NCI-H82 (cell line): ENCODE measurements at places on chromosomes 7 and 10.

GRCh38 chr7:31410265-31410664, 69.7 kb upstream of the NEUROD6 start:
- no peak for DNase-seq

DNA sequence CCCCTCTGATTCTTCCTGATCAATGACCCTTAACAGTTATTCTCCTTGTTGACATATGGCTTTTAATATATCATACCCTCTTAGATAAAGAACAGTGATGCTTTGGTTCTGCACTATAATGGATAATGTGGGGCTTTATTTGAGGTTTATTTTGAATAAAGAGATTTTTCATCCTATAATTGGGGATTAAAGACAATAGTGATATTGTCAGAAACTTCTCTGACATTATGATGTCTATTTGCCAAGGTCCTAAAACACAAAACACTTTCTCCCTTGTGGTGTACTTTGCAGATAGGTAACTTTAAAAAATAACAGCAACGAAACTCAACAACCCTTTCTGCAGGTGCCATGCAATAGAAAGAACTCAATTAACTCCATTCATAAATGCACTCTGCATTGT, 243.6 kb upstream of the RHOBTB1 start:
- no peak for DNase-seq

DNA sequence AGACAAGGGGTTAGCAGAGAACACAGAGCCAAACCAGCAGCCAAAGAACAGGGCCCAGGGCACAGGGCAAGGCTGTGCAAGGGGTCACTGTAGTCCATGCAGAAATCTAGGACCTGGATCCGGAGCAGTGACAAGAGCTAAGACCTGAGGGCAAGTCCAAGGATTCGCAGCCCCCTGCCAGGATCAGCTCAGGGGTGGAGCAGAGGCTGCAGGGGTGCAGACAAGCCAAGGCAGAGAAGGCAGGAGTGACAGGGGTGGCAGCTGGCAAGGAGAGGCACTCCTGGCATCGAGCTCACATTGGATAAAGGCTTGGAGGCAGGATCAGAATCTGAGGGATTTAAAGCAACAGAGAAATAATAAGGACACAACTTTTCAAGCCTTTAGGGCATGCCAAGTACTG, 80.7 kb upstream of the NANOS1 start:
- DNase-seq, result peak; percentile 51

- peak; percentile 95 for DNase-seq
Measured at GRCh38 chr7:68544851-68545250, 1053.4 kb upstream of the AUTS2 start.
